Stimulated activated CD4-positive, alpha-beta T cell treated with anti-CD3 and anti-CD28 coated beads, Interleukin-4, amount 100 ng/mL, for 24 hours (primary cell): ENCODE measurements at places on chromosomes 7 and 10.

GRCh38 chr7:111018960-111019736 lies 71.8 kb upstream of the LRRN3 start:
- no peak for DNase-seq

DNA sequence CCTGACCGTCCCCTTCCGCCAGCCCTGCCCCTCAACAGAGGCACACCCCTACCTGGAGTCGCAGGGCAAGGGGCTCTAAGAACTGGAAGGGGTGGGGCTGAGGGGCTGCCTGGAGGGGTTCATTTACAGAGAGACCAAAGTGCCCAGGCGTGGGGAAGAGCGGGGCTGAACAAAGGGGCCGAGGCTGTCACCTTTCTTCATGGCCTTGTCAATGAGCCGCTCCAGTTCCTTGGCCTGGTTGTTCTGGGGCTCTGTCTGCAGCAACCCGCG lies 2.3 kb upstream of the CLDN15 start:
- no peak for DNase-seq

GRCh38 chr7:18754766-18755165 lies 259.2 kb downstream of the HDAC9 start:
- DNase-seq = no peak

DNA sequence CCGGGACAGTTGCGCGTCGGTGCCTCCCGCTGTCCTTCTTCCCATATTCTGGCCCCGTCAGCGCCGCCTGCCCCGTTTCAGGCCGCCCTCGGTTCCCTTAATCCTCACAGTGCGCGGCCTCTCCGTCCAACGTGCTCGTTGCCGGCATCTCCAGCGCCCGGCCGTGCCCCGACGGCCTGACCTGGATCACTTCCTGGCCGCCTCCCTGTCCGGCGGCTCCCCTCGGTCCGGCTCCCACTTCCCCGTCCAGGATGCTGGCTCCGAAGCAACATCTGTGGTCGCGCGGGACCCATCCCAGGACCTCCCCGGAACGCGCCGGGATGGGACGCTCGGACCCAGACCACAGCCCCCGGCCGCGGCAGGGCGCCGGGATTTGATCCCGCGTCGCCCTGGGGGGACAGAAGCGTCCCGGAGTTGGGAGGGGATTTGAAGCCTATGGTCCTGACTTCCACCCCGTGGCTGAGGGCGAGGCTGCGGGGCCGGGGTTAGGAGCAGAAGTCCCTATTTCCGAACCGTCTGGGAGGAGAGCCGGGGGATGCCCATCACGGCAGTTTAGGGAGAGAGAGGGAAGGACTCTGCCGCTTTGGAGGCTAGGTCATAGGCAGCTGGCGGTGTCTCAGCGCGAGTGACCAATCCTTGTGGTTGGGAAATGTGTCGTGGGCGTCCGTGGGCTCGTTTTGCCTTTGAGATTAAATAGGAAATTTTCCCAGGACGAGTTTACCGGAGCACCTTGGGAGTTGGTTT lies 53.8 kb downstream of the KCTD7 start:
- DNase-seq = no peak

DNA sequence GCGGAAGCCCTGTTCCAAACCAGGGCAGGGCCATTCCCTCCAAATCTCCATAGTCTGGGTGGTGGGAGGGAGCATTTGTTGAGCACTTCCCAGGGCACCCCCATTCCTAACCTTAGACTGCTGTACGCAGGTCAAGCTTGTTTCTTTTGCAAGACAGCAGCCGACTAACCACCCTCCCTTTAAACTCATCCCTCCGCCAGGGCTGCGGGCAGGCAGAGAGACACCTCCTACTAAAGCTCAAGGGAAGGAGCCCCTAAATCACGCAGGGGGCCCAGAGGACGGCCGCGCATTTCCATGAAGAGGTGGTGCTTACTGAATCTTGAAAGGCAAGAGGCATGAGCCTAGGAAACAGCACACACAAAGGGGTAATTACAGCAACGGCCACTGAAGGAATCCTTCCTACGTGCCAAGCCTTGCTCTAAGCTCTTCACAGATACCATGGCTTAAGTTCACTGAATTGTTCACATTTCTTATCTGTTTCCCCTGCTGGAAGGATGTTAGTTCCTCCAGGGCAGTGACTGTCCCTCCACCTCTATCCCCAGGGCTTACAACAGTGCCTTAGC lies 90.0 kb downstream of the PROSER2 start:
- DNase-seq = no peak

DNA sequence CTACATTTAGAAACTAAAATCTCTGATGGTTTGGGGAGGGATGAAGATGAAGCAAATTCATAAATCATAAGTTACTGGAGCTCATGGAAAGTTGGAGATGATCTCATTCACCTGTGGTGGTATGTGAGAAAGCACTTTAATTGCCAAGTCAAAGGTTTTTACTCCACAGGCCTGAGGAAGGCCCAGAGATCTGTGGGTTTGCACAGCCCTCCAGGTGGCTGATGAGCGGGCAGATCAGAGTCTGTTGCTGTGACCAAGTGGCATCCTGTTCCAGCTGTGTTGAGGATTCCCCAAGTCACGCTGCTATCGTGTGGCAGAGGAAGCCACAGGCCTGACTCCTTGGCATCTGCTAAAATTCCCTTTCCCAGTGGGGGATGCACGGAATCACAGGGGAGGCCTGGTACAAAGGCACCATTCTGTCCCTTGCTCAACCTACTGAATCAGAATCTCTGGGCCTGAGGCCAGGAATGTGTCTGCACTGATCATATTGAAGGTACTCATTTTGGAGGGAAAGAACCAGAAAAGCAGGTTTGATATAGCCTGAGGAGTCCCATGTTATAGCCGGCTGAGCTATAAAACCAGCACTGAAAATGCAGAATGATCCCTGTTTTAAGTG lies 19.7 kb upstream of the DDC start:
- no peak for DNase-seq

GRCh38 chr7:43602256-43602655 lies 19.3 kb downstream of the STK17A start:
- no peak for DNase-seq

DNA sequence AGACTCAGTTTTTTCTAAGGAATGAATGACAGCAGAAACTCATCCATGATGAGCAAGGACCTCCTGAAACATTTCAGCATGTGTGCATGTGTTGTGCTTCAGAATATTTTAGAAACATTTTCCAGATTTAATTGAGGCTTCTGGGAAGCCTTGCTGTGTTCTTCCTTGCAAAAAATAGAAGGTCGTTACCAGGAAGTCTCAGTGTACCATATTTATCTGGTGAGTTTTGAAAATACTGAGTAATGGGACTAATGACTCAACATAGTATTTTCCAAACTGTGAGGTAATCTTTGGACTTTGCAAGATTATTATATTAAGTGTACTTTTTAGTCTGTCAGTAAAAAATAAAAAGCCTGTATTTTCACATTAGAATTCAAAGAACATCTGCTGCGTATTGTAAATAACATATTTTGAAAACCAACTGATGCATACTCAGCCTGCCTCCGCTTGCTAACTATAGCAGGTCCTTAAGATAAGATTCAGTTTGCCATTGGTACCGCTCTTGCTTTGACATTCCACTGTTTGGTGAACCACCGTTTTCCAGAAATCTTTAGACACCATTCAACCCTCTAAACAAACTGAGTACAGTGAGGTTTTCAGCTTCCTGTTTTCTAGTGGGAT lies 739.6 kb upstream of the GALNT17 start:
- no peak for DNase-seq

DNA sequence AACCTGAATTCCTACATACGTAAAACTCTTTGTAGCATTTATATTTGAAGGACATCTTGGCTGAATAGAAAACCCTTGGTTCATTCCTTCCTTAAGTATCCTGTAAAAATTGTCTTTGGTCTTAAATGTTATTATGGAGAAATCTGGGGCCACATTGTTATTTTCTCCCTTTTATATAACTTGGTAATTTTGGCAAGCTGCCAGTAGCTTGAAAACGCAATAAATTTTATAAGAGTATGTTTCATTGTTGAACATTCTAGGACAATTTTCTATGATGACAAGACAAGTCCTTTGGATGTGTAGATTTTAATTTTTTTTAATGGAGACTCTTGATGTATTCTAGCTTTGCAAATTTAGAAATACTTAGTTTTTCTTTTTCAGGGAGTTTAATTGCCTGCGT lies 191.9 kb downstream of the ABCA13 start:
- no peak for DNase-seq
